ENCODE measurements at places on chromosomes 16 and 17. TPM values are rescaled to one million over a fixed set of nuclear protein-coding genes. Genes with fewer than 3 reads are reported as not detected.

DNA sequence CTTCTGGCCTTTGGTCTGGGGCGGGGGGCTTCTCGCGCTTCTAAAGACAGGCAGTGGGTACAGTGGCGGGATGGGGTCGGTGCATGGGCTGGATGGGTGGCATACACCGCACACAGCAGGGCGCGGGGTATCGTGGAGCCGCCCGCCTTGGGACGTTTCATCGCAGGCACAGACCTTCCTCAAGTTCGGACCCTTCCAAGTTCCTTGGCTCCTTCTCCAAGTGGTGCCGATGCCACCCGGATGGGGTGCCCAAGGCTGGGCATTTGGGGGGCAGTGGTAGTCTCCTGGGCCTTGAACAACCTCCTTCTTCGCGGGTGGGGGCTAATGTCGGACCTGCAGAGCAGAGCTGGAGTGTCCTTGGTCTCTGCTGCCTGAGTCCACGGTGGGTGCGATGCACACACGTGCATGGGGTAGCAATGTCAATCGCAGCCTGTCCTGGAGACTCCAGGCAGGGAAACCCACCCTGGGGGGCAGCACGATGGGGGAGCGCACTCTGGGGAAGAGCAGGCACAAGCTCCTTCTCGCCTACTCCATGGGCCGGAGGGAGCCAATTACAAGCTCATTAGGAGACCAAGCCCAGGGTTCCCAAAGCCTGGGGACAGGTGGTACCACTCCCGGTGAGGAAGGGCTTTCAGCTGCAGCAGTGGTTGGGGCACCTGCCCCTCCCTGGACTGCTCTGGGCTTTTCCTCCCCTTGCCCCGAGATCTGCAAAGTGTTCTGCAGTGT lies 686 bp upstream of the MTSS2 start:
- H3K4me1 ChIP-seq: peaks cover 3% of the 10 kb centered on the region
- DNase-seq: no peak
- H3K36me3 ChIP-seq: no peaks in the 10 kb centered on the region
- H3K27ac ChIP-seq: peak overlapping the region; percentile 27
- peak overlapping the region; percentile 78 for H3K4me3 ChIP-seq

- peak; percentile 77 for DNase-seq
- no peaks in the 10 kb centered on the region for H3K36me3 ChIP-seq
- no peak overlapping the region for H3K4me3 ChIP-seq
- peaks cover 11% of the 10 kb centered on the region for H3K4me1 ChIP-seq
- H3K27me3 ChIP-seq: no peaks in the 10 kb centered on the region
- peak overlapping the region; percentile 51 for H3K27ac ChIP-seq
These were observed 15.4 kb upstream of the SPATA32 start for GRCh38 chr17:45277216-45277849.

GRCh38 chr17:9612006-9612405 lies 33.3 kb upstream of the USP43 start:
- no peaks in the 10 kb centered on the region for H3K36me3 ChIP-seq
- no peaks in the 10 kb centered on the region for H3K4me1 ChIP-seq
- no peak for DNase-seq
- H3K4me3 ChIP-seq: no peak overlapping the region

DNA sequence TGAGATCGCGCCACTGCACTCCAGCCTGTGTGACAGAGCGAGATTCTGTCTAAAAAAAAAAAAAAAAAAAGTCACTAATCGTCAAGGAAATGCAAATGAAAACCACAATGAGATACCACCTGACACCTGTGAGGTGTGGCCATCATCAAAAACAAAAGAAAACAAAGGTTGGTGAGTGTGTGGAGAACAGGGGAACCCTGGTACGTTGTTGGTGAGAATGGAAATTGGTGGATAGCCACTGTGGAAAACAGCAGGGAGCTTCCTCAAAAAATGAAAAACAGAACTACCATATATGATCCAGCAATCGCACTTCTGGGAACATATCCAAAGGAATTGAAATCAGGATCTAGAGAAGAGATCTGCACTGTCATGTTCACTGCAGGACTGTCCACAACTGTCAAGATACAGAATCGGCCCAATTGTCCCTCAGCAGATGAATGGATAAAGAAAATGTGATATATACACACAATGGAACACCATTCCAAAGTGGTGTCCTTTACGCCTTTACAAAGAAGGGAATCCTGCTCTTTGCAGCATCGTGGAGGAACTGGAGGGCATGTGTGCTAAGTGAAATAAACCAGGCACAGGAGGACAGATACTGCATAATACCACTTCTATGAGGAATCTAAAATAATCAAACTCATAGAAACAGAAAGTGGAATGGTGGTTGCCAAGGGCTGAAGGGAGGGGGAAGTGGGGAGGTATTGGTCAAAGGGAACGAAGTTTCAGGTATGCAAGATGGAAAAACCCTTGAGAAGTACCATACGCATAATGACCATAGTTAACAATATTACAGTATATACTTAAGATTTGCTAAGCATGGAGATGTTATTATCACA lies 63.5 kb upstream of the PLCG2 start:
- H3K27me3 ChIP-seq: no peaks in the 10 kb centered on the region
- H3K27ac ChIP-seq: peak overlapping the region; percentile 91
- peaks cover 39% of the 10 kb centered on the region for H3K4me1 ChIP-seq
- DNase-seq: no peak
- H3K4me3 ChIP-seq: peak overlapping the region; percentile 80

DNA sequence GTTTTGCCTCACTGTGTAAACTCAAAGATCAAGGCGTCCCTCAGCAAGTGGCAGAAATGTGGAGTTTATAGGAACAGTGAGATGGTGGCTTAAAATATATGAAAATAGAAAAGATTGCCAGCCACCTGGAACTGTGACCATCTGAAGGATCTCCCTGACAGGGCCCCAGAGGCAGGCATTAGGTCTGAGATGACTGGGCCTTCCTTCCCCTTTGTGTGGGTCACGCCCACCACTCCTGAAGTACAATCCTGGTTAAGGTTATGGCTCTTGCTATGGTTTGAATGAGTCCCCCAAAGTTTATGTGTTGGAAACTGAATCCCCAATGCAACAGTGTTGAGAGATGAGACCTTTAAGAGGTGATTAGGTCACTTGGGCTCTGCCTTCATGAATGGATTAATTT lies 6.4 kb downstream of the ST6GALNAC2 start:
- no peak overlapping the region for H3K4me3 ChIP-seq
- DNase-seq: no peak
- H3K4me1 ChIP-seq: peaks cover 5% of the 10 kb centered on the region
- H3K27me3 ChIP-seq: peaks cover 10% of the 10 kb centered on the region
- peak overlapping the region; percentile 81 for H3K27ac ChIP-seq

GRCh38 chr17:15501793-15502192 lies 34.4 kb upstream of the CDRT4 start:
- peaks cover 10% of the 10 kb centered on the region for H3K4me1 ChIP-seq
- no peak for DNase-seq
- H3K36me3 ChIP-seq: peaks cover 13% of the 10 kb centered on the region
- H3K27me3 ChIP-seq: no peaks in the 10 kb centered on the region
- no peak overlapping the region for H3K27ac ChIP-seq

DNA sequence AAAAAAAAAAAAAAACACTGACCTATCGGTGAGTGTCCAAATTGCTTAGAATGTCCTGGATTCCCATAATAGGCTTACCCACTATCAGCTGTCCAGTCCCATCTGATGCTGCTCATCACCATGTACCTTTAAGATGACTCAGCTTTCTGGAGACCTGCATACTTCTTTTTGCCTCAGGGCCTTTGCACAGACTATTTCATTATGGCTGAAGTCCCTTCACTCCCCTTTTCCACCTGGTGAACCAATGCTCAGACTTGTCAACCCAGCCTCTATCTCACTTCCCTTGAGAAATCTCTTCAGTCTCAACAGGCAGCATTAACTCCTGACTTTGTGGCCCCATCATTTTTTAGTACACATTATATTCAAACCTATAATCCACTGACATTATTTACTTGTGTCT lies 29.7 kb upstream of the NUDT7 start:
- H3K4me3 ChIP-seq: no peak overlapping the region
- peaks cover 67% of the 10 kb centered on the region for H3K27me3 ChIP-seq
- no peak for DNase-seq
- peaks cover 9% of the 10 kb centered on the region for H3K36me3 ChIP-seq
- H3K27ac ChIP-seq: no peak overlapping the region
- peaks cover 2% of the 10 kb centered on the region for H3K4me1 ChIP-seq

DNA sequence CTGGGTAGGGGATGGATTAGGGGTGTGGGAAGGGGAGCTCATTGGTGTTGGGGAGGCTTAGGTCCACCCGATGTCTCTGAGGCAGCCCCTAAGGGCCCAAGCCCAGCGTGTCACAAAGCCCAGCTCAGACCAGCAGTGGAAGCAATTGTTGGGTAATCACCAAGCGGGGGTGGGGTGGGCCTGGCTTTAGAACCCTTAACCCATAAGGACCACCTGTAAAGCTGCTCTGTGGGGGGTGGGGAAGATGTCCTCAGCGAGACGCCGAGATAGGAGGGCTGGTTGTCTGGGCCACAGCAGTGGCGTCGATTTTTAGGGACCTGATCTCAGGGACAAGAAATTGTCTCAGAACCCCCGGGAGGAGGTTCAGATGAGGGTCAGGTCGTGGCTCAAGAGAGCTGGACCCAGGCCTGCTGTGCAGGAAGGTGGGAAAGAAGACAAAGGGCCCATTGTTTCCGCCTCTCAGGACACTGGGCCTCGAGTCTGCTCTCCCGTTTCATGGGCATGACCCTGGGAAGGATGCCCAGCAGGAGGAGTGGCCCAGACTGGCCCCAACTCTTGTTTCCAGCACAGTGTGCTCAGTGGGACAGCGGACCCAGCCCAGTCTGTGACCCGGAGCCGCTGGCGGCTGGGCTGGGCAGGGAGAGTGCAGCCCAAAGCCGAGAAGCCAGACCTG lies 15.9 kb downstream of the ST6GALNAC2 start:
- peaks cover 5% of the 10 kb centered on the region for H3K36me3 ChIP-seq
- H3K27ac ChIP-seq: peak overlapping the region; percentile 8
- H3K27me3 ChIP-seq: no peaks in the 10 kb centered on the region

Gene NETO2
- total RNA-seq: 5.3 TPM

Gene NEUROD2
- not detected for total RNA-seq

Gene TBC1D3C
- not detected for total RNA-seq

Gene KCTD19
- not detected for total RNA-seq

Gene TLCD1
- total RNA-seq: 1.4 TPM

Gene RBBP6
- total RNA-seq: 153 TPM

Gene PLEKHH3
- total RNA-seq: 0.78 TPM
